ENCODE measurements at places on chromosomes 1 and 21.
A peak's percentile ranks its signal among the peaks of the same experiment; 100 is the strongest.

DNA sequence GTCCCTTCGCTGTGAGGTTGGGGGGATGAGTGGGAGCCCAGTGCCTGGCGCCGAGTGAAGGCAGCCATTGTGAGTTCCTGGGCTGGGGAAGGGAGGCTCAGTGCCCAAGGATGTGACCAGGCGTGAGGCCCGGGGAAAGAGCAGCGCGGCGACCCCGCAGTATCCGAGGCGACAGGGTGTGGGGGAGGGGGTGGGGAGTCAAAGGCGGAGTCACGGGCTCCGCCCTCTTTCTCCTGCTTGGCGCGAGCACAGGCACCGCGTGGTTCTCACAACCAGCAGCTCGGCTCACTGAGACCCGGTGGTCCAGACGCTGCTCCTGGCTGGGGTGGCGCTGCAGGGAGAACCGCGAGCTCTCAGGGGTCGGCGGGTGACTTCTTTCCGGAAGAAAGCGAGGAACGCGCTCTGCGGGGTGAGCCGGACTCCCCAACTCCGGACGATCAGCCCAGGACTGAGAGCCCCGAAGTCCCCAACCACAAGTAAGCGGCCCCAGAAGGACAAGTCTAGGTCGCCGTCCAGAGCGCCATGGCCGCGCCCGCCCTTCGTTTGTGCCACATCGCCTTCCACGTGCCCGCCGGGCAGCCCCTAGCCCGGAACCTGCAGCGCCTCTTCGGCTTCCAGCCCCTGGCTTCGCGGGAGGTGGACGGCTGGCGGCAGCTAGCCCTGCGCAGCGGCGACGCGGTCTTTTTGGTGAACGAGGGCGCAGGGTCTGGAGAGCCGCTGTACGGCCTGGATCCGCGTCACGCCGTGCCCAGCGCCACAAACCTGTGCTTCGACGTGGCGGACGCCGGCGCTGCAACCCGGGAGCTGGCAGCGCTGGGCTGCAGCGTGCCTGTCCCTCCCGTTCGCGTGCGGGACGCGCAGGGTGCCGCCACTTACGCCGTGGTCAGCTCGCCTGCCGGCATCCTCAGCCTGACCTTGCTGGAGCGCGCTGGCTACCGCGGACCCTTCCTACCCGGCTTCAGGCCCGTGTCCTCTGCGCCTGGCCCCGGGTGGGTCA, at the start of gene HPDL:
TSS of gene HPDL (plus strand) at position 269 of the 997 bp plus-strand sequence. CDS start at position 523, 254 bp downstream.
- peak; percentile 69 for DNase-seq

DNA sequence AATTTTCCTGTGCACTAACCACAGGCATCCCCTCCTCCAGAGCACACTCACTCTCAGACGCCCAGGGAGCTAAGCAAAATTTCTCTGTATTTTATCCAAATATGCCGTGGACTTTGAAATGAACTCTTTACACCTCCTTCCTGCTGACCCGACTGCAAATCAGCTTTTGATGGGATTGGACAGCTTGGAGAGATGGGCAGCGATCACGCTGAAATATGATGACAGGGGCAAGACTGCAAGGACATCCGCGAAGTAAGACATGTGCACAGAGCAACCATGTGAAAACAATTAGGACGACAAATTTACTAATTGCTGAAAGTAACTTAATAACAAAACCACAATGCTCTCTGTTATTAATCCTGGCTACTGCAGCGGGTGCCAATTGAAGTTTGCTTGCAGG, 64.6 kb upstream of the CLDN14 start:
- DNase-seq = no peak

DNA sequence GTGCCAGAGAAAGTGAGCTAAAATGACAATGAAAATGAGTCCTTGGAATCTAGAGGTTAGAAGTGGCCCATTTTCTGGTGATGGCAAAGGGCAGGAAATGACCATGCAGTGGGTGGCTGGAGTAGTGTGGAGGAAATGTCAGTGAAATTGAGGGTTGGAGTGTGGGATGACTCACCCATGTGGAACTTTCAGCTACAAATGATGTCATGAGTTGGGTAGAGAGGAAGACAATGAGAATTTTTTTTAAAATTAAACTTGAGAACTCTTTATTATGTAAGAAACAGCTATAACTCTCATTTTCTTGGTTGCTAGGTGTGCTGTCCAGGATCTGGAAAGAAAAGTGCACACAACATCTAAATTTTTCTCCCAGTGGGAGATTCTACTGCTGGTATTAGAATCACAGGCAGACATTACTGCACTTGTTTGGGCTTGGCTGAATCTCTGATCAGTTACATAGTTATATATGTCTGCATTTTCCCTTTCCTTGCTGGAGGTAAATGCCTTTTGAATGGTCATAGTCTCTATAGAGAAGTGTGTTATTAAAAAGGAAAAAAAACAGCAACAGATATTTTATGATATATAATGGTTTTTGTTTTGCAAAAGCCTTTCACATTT, 56.8 kb upstream of the GNG12 start:
- DNase-seq = peak; percentile 92

- peak; percentile 77 for DNase-seq
Measured at GRCh38 chr1:209527372-209527771, 56.1 kb upstream of the CAMK1G start.

GRCh38 chr1:65681096-65681495, 111.6 kb upstream of the PDE4B start:
- peak; percentile 77 for DNase-seq

- DNase-seq = peak; percentile 19
Measured at GRCh38 chr1:232393010-232393409, 236.9 kb downstream of the SIPA1L2 start.

DNA sequence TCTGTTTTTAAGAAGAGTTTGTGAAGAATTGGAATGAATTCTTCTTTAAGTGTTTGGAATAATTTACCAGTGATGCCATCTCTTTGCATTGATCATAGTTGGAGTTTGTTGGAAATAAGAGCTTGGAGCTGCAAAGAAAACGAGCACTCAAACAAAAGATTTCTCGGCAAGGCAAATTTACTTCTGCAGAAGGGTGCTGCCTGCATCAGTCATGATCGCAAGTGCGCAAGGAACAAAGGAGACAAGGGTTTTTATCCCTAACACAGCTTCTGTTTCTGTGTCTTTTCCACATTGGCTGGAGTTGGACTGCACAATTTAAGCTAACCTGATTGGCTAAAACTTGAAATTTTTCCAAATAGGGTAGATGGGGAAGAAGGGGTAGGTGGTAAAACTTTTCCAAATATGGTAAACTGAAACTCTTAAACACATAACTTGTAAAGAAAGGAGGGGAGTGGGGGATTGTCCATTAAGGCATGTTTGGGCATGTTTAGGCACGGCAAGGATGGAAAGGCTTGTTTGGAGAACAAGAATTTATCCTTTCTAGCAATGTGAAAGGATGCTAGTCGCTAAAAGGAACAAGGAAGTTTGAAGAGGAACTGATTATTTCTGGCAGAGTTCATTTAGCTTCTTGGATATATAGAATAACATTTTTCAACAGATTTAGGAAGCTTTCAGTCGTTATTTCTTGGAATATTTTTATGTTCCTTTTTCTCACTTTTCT, 3.5 kb upstream of the AADACL4 start:
- no peak for DNase-seq

DNA sequence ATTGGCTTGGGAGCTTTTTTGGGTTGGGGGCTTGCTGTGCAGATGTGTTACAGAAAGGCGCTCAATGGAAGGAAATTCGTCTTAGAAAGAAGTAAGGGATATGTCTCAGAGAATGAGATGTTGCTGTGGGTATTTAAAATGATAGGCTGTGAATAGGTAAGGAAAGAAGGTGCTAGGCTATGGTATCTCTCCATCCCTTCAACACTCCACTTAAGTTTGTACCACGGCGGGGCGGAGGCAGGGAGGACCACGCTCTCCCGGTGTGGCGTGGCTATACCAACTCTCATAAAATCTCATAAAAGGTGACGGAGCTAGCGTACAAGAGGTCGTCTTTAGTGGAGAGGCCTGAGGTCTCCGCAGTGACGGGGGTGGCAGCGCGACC, 305 bp upstream of the RPS6KC1 start:
- no peak for DNase-seq

DNA sequence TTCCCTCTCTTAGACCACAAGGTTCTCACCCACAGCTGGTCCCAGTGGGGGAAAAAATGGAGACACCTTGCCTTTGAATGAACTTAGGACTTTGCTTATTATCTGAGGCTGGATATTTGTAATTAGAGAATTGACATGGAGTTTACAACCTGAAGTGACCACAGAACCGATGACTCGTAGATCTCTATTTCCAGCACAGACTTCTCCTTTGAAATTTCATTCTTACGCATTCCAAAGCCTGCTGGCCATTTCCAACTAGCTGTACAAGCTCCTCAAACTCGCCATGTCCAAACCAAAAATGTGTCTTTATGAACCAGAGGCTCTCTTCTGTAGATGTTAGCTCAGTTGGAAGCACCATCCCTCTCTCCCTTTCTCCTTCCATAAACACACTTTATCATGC, 12.0 kb downstream of the RAB7B start:
- peak; percentile 51 for DNase-seq

GRCh38 chr1:165895451-165895871, 68.0 kb downstream of the UCK2 start:
- peak; percentile 46 for DNase-seq

GRCh38 chr1:172978595-172978994, 72.1 kb downstream of the TNFSF18 start:
- DNase-seq = no peak

DNA sequence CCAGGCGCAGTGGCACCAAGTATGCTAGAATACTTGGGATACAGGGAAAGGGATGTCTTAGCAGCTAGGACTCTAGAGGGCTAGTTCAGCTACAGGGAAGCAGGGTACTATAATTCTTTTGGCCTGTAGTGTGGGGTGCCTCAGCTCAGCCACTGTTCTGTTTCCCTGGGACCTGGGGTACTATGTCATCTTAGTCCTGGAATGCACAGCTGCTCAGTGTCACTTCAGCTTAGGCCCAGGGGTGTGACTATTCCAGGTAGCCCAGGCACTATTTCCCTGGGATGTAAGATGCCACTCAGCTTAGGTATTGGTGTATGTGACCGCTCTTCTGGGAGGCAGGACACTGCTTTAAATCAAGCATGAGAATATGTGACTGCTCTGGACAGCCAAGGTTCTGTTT, 34.1 kb downstream of the RGSL1 start:
- DNase-seq = no peak

- no peak for DNase-seq
Measured at GRCh38 chr1:27032119-27032461, 19.4 kb upstream of the TENT5B start.

DNA sequence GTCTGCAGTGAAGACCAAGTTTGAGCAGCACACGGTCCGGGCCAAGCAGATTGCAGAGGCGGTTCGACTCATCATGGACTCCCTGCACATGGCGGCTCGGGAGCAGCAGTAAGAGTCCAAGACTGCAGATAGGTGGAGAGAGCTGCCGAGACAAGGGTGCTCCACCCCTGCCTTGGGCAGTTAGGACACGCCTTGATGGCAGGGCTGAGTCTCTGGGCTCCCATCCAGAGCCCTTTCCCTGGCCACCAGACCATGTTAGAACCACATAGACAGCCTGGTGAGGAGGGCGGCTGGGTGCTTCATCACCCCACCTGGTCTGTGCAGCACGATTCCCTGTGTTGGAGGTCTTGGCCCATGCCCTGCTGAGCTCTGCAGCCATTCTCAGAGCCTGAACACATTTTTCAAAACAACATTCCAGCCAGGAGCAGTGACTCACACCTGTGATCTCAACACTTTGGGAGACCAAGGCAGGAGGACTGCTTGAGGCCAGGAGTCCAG, 17.3 kb upstream of the MIIP start:
- DNase-seq = no peak

DNA sequence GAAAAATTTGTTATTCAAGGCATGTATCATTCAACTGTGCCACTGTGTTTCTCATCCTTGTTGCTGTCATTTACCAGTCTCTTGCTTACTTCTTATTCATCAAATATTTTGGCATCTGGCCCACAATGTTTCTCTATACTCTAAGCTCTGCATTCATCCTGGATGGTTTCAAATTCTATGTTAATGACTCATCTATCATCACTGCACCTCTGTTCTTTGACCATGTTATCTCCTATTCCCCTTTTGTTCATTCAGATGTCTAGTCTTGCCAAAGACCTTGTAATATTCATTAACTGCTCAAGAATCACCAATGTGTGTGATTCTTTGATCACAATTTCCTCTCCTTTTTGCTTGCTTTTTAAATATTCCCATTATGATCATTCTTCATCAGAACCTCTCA, 54.6 kb upstream of the PRKACB start:
- DNase-seq = peak; percentile 86

- DNase-seq = no peak
Measured at GRCh38 chr1:59293849-59294248, 3.0 kb upstream of the FGGY start.

GRCh38 chr1:184296466-184297243, 90.2 kb upstream of the C1orf21 start:
- DNase-seq = peak; percentile 98

DNA sequence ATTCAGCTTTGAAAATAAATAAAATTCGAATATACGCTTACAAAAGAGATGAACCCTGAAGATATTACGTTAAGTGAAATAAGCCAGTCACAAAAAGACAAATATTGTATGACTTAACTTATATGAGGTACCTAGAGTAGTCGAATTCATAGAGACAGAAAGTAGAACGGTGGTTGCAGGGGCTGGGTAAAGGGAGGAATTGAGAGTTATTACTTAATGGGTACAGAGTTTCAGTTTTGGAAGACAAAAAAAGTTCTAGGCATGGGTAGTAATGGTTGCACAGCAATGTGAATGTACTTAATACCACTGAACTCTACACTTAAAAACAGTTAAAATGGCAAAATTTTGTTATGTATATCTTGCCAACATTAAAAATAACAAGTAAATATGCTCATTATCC, 48.6 kb upstream of the ZNHIT6 start:
- DNase-seq = no peak

GRCh38 chr1:173555651-173556305, 47.1 kb downstream of the SLC9C2 start:
- no peak for DNase-seq

DNA sequence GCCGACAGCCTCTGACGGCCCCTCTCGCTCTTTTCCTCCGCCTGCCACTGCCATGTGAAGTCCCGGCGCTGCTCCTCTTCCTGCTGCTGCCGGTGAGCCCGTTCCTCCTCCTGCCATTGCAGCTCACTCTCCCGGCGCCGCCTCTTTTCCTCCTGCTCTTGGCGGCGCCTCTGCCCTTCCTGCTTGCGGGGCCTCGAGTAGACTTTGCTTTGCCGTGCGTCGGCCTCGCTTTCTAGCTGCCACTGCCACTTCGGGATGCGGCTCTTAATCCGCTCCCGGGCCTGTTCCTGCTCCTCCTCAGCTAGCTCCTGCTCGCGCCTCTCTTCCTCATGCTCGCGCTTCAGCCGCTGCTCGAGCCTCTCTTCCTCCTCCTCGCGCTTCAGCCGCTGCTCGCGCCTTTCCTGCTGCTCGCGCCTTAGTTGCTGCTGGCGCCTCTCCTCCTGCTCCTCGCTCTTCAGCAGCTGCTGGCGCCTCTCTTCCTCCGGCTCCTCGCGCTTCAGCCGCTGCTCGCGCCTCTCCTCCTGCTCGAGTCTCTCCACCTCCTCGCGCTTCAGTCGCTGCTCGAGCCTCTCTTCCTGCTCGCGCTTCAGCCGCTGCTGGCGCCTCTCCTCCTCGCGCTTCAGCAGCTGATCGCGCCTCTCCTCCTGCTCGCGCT, 4.3 kb downstream of the TCHH start:
- peak; percentile 58 for DNase-seq

DNA sequence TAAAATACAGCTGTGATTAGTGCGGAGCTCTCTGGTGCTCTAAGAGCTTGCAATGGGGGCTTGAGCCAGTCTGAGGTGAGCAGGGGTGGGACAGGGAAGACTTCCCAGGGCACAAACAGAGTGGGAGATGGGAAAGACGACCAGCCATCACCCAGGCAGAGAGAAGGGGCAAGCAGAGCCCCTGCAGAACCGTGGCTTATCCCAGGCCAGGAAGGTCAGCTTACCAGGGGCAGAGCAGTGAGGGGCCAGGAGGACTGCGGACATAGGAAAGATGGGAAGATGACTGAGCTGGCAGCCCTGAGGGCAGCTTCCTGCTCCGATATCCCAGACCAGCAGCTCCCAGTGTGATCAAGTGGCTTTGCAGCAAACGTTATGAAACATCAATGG, 55.4 kb upstream of the IFFO2 start:
- DNase-seq = no peak
